ENCODE measurements at places on chromosomes 7 and 10. TPM values are rescaled to one million over a fixed set of nuclear protein-coding genes. Genes with fewer than 3 reads are reported as not detected.

The CALHM2 gene
- 46.3 TPM for total RNA-seq

DNA sequence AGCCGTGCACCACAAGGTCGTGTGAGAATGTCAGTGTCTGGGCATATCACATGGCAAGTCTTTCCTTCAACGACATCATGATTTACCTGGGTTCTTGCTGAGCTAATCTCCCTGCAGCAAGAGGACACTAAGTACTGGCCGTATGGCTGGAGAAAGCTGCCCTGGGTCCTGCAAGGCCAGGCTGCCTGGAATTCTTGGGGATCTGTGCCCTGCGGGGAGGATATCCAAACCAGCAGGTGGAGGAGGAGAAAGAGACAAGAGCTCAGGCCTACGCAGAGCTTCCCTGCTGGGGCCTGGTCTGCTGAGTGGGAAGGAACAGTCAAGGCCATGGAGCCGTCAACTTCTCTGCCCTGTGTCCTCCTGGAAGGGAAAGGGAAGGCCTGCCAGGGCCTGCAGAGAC, 552.6 kb downstream of the LRMDA start:
- DNase-seq = no peak

The SLC26A3 gene
- total RNA-seq = not detected

The SCART1 gene
- total RNA-seq = 4.7 TPM

DNA sequence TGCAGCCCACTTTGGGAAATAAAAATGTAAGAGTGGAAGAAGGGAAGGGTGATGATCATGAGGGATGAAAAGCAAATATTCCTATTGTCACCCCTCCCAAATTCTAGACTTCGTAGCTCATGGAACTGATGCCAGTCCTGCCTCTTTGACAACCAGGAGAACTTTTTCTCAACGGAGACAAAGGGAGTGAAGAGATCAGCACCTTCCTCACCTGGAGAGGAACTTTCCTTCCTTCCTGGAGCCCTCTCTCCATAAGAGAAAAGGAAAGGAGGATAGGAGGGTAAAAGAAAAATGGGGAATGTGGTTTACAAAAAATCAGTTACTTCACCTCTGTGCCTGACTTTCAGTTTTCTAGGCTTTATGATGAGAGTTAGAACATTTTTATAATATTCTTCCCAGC, 3.4 kb downstream of the TBX20 start:
- DNase-seq = no peak

The PNLIP gene
- 2.8 TPM for total RNA-seq

GRCh38 chr10:65620404-65621048, 1305.3 kb upstream of the LRRTM3 start:
- no peak for DNase-seq

GRCh38 chr10:1037098-1037497, 11.4 kb upstream of the IDI2 start:
- DNase-seq = no peak

- no peak for DNase-seq
Observed at GRCh38 chr10:103660364-103661197, 167.1 kb downstream of the NEURL1 start.

DNA sequence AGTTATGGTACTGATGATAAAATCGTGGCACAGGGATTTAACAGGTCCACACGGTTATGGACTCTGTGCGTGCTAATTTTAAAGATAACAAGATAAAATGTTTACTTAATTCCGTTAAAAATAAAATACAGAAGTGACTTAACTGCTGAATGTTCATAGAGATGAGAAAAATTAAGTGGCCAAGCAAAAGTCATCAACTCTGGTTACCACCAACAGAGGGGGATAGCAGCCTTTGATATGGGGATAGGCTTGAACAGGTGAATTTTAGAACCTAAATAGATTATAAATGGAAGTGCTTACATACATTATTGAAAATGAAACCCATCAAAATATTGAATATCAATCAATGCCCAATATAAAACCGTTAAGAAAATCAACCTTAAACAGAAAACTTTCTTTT, 245.0 kb downstream of the WDR37 start:
- DNase-seq = no peak

- DNase-seq = peak; percentile 72
Observed at GRCh38 chr10:15585303-15585715, 134.4 kb downstream of the ITGA8 start.

DNA sequence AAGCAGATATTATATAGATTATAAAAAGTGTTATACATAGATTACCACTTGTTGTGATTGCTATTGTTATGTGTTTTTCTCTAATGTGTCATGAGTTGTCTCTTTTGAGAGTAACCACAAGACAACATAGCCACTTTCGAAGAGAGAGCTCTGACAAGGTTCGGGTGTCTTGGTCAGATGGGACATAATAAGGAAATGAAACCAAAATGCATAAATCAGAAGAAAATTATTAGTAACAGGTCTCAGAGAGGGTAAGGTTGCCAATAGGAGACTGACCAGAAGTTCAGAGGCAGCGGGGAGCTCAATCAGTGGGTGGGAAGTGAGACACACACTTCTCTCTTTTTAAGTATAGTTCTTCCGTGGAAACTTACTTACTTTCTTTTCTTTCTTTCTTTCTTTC, 639.2 kb upstream of the POT1 start:
- DNase-seq = no peak

The FGFBP3 gene
- total RNA-seq = 6.0 TPM

The ADAM12 gene
- total RNA-seq = 5.8 TPM

The PPP1R17 gene
- not detected for total RNA-seq

GRCh38 chr7:22671177-22671879, 55.7 kb upstream of the IL6 start:
- DNase-seq = no peak

The NUB1 gene
- total RNA-seq = 48.5 TPM

The ASB13 gene
- total RNA-seq = 18.9 TPM

GRCh38 chr7:69388452-69389137, 209.7 kb upstream of the AUTS2 start:
- no peak for DNase-seq

- DNase-seq = no peak
Observed at GRCh38 chr7:34497153-34497777, 160.8 kb upstream of the NPSR1 start.

DNA sequence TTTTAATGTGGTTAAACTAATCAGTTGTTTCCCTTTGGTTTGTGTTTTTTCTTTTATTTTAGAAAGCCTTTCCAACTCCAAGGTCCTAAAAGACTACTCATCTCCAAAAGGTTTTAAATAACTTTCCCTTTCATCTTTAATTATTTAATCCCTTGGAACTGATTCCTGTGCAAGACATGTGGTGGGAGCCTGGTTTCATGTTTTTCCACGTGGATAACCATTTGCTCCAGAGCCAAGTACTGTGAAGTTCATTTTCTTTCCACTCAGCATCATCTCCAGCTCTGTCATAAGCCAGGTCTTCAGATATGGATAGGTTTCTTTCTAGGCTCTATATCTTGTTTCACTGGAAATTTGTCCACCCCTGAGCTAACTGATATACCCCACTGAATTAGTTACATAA, 16.7 kb downstream of the PPP1R3C start:
- no peak for DNase-seq

The GNG11 gene
- total RNA-seq = 26.3 TPM

DNA sequence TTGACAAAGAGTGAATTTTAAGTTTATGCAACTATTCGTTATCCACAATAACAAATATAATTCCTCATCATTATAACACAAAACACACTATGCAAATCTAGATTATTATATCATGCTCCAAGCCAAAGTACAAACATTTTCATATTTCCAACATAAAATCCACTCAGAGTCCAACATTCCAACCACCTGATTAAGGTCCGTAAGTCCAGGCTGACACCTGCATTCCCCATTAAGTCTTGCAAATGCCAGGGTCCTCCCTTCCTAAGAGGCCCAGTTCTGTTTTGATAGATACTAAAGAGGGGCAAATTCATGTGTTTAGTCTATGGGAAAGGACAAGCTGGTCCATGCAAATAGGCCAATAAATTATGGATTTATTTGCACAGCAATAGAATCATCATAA, 206.1 kb downstream of the POU6F2 start:
- no peak for DNase-seq

The SPDYE6 gene
- total RNA-seq = not detected

GRCh38 chr7:134831862-134832261, 52.4 kb downstream of the CALD1 start:
- peak; percentile 60 for DNase-seq

The SLIT1 gene
- 3.1 TPM for total RNA-seq

DNA sequence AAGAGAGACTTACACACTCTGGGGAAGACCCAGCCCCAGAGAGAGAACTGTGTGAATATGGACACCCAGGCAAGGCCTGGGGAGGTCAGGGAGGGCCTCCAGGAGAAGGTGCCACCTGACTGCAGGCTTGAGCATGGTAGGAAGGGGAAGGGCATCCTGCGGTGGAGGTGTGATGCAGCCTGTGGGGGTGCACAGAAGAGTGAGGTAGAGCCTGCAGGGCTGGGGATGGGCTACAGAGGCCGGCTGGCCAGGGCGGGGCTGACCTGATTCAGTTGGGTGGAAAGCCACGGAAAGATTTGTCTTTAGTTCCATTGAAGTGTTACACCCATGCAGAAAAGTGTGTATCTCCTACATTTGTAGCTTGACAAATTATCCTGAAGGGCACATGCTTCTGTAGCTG, 47.6 kb downstream of the ZMIZ1 start:
- DNase-seq = no peak

The ZNF485 gene
- total RNA-seq = 3.8 TPM

The HHEX gene
- total RNA-seq = 15.3 TPM

GRCh38 chr10:103042908-103043307, 124.8 kb downstream of the CNNM2 start:
- DNase-seq = no peak

The SORCS1 gene
- total RNA-seq = 80.5 TPM

- no peak for DNase-seq
Observed at GRCh38 chr10:69269761-69270160, 8.5 kb upstream of the HK1 start.

- DNase-seq = no peak
Observed at GRCh38 chr10:61962971-61963370, 61.5 kb downstream of the ARID5B start.

The COL28A1 gene
- total RNA-seq = 182 TPM

The DNA2 gene
- total RNA-seq = 6.7 TPM

GRCh38 chr7:101952355-101953247, 135.2 kb downstream of the CUX1 start:
- no peak for DNase-seq

DNA sequence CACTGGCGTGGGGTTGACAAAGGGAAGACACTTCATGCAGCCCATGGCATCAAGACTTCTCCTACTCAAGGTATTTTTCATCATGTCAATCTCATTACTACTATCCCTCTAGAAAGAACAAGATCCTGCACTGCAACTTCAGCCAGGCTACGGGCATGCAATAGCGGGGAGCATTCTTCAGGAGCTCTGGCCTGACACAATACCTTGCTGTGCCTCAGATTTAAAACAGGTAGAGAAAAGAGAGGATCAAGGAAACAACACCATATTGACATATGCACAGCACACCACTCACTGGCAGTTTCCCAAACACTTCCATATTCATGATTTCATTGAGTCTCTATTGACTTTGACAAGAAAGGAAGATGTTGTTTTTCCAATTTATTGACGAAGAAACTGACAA, 51.5 kb downstream of the DOCK4 start:
- DNase-seq = no peak

The ARHGAP22 gene
- 11.7 TPM for total RNA-seq

The MMP21 gene
- total RNA-seq = 0.31 TPM

The AEBP1 gene
- 236 TPM for total RNA-seq

DNA sequence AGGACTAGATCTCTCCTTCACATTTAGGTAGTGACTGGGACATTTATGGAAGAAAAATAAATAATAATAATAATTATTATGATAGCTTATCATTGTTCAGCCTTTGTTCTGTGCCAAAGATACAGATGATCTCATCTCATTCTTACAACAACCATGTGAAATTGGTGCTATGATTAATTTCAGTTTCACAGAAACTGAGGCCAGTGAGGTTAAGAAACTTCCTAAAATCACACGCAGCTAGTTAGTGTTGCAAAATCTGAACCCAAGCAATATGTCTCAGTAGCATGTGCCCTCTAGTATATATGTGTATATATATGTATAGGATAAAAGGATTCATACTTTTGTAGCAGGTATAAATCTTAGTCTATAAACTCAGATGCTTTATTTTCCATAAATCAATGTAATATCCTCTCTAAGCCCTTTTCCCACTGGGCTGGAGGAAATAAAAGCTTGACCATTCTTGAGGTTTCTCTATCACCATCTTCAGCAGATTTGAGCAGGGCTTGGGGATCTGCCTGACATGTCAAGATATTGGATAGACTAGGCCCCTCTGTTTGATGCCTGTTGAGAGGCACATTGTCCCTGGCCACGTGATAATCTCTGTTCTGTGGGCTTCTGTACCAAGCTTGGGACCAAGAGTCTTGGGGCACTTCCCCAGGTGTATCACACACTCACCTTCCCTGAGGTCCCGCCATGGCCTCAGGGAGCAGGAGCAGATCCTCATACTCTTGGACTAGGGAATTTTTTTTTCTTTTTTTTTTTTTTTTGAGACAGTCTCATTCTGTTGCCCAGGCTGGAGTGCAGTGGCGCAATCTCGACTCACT, 172.6 kb upstream of the NRP1 start:
- DNase-seq = no peak
